ENCODE measurements at places on chromosomes 4 and X.

- DNase-seq = no peak
Measured at GRCh38 chrX:46178763-46179162, 366.5 kb downstream of the ZNF674 start.

GRCh38 chrX:22323541-22323940, 50.8 kb downstream of the CBLL2 start:
- DNase-seq = no peak

GRCh38 chr4:25180524-25181131, 20.4 kb upstream of the SEPSECS start:
- DNase-seq = no peak

DNA sequence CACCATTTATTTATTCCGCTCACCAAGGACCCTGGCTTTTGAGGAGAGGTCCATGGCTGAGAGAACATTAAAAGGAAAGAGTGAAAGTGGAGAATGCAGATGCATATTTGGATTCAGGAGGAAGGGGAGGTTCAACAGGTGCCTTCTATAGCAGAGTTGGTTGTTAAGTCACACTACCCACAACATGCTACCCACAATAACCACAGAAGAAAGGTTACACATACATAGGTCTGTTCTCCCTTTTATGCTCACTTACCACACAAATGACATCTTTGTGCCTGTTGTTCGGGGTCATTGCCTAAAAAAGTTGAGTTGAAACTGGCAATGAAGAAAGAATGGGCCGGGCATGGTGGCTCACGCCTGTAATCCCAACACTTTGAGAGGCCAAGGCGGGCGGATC, 587.4 kb downstream of the RPA4 start:
- no peak for DNase-seq

DNA sequence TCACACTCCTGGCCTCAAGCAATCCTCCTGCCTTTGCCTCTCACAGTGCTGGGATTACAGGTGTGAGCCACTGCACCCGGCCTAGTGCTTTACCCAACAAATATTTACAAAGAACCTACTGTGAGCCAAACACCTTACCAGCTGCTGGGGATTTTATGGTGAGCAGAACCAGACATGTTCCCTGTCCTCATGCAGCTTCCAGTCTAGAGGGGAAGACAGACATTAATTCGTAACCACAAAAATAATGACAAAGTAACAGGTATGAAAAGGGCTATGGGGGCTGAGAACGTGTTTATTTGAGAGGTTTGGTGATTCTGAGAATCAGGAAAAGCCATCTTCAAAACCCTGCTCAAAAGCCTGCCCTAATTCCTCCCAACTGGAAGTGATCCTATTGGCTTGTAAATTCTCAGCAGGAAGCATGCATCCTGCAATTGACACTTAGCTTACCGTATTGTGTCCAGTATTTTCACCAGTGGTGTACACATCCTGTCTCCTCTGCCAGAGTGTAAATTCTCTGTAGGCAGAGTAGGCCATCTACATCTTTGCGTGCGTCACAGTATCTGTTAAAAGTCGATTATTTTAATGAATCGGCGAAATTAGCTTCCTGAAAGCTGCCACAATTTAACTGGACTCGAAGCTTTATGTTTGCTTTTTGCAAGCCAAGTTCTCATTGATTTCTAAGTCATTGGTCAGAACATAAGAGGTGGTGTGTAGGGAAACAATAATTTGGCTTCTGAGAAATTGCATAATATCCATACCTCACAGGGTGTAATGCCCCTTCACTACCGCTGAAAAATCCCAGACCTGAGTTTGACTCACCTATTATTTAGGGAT, 67.0 kb downstream of the TMEM156 start:
- DNase-seq = no peak

GRCh38 chr4:168506014-168506413, 9.2 kb downstream of the PALLD start:
- no peak for DNase-seq

DNA sequence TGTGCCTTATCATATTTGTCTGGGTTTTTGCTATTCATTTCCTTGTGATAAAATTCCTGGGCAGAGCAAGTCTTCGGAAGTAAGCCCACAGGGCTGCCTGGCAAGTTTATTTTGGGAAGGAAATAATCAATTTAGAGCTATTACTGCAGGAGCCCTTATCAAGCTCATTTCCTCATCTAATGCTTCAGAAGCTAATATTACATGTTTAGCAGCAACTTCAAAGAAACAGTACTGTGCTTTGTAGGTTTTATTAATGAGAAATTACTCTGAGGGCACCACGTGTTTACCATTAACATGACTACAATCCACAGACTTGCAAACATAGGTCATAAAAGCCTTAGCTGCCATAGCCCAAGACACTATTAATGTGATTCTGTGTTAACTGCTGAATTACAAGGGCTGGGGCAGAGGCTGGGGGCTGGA, 540.0 kb downstream of the SPRY1 start:
- DNase-seq = no peak

DNA sequence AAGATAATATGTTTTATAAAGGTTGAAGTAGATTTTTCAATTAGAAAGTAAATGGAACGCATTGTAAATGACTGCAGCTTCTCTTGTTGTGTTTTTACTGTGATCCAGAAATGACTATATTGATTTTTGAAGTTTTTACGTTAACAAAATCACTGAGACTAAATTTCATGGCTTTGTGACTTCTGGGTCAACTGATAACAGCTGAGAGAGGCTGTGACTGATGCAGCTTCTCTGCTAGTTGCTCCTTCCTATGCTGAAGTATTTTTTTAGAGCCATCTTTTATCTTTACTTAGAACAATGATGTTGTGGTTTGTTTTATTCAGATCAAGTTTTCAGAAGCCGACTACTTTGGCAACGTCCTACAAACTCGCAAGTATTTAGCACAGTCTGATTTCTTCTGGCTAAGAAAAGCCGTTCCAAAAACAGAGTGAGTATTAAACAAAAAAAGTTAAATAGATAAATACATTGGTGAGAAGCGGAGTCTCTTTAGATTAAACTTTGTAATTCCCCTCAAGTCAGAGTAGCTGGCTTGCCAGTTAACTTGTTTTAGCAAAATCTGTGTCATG, 94.7 kb upstream of the CBLL2 start:
- DNase-seq = no peak

DNA sequence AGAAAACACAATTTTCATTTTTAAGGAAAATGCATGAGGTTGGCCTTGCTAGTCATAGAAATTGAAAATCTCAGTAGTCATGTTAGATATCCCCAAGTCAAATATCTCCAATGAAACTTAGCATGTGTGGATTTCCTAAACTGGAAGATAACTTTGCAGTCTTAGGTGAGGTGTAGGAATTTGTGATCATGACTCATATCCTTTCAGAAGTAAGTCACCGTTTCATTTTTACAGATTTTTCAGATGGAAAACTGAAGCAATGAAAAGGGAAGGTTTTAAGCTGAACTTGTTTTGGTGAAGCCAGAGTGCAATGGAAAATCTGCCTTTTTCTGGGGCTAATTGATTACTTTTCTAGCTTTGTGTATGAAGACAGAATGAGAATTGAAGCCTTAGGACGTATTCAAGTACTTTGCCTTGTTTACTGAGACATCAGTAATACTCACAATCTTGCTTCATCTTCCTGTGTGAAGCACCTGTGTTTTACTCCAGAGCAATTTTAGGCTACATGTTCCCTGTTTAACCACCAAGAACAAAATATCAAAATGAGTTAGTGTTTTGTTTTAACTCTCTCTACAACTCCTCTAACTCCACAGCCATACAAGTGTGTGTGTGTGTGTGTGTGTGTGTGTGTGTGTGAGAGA, 1662.8 kb upstream of the ADGRL3 start:
- no peak for DNase-seq

- no peak for DNase-seq
Measured at GRCh38 chr4:13530823-13531624, 13.3 kb downstream of the NKX3-2 start.

- no peak for DNase-seq
Measured at GRCh38 chr4:64230709-64231310, 178.4 kb downstream of the TECRL start.

GRCh38 chr4:112589206-112589605, 47.5 kb downstream of the ZGRF1 start:
- DNase-seq = no peak

DNA sequence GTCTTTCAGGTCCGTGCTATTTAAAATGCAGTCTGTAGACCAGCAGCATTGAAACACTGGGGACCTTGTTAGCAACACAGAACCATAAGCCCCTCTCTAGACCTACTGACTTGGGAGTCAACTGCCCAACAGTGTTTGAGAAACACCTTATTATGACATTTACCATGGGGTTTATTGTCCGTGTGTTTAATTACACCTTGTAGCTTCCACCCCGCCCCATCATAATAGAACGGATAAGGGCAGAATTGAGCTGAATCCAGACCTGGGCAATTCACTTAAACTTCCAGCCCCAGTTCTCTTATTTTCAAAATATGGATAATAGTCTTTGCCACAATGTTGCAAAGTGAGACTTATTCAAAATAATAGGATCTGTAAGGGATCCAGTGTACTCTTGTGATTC, 30.6 kb upstream of the CLNK start:
- no peak for DNase-seq

GRCh38 chr4:31045724-31046318, 325.7 kb downstream of the PCDH7 start:
- DNase-seq = no peak

DNA sequence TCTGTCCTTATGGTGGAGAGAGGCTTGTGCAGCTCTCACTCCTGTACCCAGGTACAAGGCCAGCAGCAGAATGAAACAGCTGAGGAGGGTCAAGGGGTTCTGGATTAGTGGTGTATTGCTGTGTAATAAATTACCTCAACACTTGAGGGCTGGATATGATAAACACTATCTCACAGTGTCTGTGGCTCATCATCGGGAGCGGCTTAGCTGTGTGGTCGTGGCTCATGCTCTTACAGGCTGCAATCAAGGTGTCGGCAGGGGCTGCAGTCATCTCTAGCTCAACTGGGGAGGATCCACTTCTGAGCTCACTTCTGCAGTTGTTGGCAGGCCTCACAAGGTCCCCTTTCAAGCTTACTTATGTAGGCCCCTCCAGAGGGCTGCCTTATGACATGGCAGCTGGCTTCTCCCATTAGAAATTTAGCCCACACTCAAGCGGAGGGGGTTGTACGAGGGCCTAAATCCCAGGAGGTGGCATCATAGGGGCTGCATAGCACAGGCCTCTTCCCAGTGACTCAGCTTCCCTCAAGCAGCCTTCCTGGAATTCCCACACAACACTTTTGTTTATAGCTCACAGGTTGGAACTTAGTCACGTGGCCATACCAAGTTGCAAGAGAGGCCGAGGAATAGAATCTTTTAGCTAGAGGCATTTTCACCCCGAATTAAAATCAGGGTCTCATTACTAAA, 148.2 kb upstream of the RPS6KA3 start:
- no peak for DNase-seq

- DNase-seq = no peak
Measured at GRCh38 chr4:152158225-152158624, 377.7 kb downstream of the FBXW7 start.

Measured in stimulated activated CD8-positive, alpha-beta memory T cell treated with anti-CD3 and anti-CD28 coated beads, Interleukin-4, amount 100 ng/mL, for 4 hours (primary cell).